Suppressor macrophage (primary cell): ENCODE measurements at places on chromosomes 3 and 15.
A peak's percentile ranks its signal among the peaks of the same experiment; 100 is the strongest.

- DNase-seq = no peak
Measured at GRCh38 chr15:43469867-43470266, 23.1 kb downstream of the TP53BP1 start.

GRCh38 chr3:120568598-120568997 is 27.5 kb upstream of the NDUFB4 start:
- DNase-seq = peak; percentile 46

DNA sequence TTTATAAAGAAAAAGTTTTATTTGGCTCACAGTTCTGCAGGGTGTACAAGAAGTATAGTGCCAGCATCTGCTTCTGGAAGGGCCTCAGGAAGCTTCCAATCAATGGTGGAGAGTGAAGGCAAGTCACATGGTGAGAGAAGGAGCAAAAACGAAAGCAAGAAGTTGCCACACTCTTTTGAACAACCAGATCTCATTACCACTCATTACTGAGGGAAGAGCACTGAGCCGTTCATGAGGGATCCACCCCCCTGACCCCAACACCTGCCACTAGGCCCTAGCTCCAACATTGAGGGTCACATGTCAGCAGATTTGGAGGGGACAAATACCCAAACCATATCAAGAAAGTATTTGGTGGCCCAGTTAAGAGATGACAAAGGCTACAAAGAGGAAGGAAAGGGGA is 239.3 kb upstream of the UBE2E1 start:
- DNase-seq = no peak

DNA sequence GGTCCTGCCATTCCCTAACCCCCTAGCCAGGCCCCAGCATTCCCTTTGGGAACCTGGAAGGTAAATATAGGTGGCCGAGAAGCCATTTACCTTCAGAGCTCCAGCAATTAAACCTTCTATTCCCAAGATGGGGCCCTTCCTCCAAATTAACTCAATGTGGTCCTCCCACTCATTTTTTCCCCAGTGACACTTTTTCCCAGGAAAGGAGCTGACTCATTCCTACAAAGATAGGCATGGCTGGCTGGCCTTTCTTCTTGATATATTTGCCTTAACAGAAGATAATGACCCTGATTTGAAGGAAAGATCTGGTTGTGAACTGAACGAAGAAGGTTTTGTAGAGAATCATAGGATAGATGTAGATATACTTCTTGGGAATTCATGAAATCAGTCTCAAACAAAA is 279.0 kb upstream of the VEPH1 start:
- DNase-seq = no peak
